Upper lobe of left lung (tissue), 6 donors: ENCODE measurements at places on chromosomes 7 and 10.

GRCh38 chr7:133053321-133053891, 28.5 kb downstream of the CHCHD3 start:
- DNase-seq, result no peak

DNA sequence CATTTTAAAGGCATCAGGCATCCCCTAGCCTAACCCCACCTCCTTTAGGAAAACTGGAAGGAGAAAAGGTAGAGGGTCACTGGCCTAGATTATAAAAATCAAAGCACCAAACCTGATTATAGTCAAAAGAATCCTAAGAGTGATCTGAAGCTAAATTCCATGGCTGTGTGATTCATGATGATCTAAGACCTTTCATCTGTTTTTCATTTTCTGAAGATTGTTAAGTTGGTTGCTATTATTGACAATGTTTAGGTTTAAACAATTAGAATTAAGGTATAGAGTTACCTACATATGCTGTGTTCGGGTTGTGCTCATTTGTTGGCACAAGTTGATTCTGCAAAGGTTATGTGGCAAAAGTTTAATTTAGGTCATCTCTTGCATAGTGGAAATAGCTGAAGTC, 148.7 kb downstream of the BICC1 start:
- DNase-seq, result no peak

- DNase-seq, result peak; percentile 25
Observed at GRCh38 chr7:26346611-26347203, 55.0 kb downstream of the SNX10 start.

DNA sequence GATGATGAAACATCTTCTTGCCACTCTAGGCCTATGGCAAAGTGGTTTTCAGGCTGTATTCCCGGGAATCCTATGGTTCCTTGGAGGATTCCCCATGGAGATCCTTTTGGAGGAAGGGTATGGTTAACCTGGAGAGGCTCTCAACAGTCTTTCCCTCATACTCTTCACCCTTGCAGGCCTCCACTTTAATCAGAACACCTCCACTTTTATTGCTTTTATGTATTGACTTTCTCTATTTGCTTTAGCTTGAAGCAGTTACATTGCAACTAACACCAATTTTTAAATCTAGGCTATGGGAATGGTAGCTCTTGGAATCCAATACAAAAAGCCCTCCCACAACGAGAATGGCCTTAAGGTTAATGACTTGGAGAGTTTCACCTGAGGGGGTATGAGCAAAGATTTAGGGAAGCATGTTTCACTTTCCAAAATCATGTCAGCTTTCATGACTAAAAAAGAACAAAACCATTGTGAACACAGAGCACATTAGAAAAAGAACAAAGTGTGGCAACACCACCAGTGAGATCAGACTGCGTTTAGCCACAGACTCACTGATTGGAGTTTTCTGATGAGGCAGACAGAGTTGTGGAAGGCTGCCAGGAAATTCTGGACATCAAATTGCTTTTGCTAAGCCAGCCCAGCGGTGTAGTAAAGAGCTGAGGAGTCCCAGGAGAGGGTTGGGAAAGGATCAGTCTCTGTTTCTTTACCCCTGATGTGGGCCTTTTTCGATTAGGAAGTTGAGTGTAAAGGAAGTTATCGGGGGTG, 130.4 kb upstream of the BMPER start:
- peak; percentile 58 for DNase-seq

GRCh38 chr10:77789861-77790260, 136.7 kb downstream of the DLG5 start:
- DNase-seq, result no peak

DNA sequence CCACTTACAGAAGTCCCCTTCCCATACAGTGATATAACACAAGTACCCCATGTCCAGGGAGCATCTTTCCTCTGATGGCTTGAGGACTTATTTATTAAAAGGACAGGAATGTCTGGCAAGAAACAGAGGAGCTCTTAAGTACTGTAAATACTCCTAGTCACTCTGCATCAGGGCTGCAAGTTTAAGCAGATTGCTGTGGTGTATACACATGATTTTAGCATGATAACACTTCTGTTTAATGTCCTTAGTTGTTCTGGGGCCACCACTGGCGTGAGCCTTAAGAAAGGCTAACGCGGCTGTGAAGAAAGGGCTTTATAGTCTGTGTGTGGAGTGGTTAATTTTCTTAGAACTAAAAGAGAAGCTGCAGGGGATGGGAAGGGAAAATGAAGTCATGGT, 65.7 kb downstream of the GBF1 start:
- DNase-seq, result no peak

DNA sequence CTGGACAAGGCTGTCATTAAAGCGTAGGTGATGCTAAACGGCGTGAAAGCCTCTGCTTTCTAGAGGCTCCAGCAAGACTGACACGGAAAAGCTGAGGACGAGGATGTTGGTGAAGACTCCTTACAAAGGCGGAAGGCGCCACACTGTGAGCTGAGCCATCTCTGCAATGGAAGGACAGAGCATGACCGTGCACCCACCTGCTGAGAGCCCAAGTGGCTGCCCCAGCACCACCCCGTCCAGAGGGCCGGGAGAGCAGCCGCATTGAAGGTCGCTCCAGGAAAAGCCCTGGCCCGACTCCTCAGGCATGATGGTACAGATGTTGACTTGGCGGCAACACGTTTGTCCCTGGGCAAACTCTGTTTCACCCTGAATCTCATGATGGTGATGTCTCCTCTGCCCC, 492.7 kb downstream of the DNAJB6 start:
- DNase-seq, result no peak

DNA sequence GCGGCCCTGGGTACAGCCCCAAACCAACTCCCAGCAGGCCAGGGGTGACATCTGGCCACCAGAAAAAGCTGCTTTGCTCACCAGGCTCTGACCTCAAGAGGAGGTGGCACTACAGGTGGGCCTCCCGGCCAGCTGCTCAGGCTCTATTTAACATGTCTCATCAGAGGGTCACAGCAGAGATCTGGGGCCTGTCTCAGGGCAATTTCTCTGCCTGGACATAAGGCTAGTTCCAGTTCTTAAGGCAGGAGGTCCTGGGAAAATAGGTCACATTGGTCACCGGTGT, 88.6 kb downstream of the GFRA1 start:
- DNase-seq, result no peak

GRCh38 chr7:27997188-27997707, 183.3 kb downstream of the JAZF1 start:
- DNase-seq, result no peak

DNA sequence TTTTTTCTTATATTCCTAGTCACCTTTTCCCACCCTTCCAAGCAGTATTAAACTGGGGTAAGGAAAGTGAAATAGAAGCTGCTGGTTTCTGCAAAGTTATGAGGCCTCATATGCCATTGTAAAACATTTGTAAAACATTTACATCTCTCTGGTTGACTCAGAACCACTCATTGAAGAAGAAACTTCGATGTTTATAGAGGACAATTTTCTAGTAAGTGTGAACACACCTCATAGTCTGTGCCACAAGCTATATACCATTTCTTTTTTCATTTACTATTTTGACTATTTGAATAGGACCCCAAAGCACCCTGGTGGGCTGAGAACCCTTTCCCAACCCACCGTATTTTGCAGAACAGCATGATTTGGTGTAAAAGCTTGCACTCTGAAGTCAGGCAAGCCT, 12.9 kb upstream of the ITGB1 start:
- no peak for DNase-seq

DNA sequence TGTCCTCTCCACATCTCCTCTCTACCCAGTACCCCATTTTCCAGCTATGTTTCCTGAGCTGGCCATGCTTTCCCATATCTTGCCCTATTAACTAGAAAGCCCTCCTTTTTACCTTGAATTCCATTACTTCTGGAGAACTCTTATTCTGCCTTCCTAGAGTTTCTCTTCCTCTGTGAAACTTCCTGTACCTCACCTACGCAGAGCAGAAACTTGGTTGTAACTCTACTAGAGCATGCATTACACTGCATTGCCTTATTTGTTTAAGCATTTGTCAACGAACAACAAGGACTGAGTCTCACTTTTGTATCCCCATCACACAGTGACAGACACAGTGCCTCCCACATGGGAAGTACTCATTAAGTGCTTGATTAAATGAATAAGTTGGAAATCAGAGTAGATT, 36.4 kb downstream of the VCL start:
- DNase-seq, result no peak

- DNase-seq, result no peak
Observed at GRCh38 chr7:99001482-99002147, 123.3 kb downstream of the TRRAP start.

DNA sequence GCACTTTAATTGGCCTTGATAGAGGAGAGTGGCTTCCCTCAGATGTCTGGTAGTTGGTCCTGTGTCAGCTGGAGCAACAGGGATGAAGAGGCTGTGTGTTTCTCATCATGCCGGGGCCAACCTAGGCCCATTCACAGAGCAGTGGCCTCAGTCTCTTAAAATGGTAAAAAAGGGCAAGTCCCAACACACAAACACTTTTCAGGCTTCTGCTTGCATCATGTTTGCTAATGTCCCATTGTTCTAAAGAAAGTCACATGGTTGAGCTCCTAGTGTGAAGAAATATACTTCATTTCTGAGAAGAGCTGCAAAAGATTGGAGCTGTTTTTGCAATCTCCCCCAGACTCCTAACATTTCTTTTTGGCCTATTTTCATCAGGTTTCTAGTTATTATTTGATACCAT, 40.6 kb upstream of the RBAK start:
- DNase-seq, result no peak

- no peak for DNase-seq
Observed at GRCh38 chr10:85413570-85413969, 953.0 kb downstream of the GRID1 start.

DNA sequence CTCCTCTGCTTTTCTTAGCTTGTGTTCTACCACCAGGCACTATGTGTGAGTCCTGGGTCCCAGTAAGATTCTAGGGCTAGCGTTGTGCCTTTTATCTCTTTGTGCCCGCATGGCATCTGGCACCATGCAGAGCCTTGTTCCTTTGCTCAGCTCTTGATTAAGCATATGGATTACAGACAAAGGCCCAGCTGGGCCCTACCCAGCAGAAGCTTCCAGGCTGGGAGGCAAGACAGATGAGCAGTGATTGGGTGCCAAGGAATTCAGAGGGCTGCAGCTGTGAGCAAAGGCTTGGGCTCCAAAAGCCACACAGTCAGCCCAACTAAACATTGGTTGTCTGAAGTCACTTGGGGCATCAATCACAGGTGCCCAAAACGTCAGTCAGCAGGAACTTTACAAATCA, 2.0 kb downstream of the ACSM6 start:
- DNase-seq, result no peak

DNA sequence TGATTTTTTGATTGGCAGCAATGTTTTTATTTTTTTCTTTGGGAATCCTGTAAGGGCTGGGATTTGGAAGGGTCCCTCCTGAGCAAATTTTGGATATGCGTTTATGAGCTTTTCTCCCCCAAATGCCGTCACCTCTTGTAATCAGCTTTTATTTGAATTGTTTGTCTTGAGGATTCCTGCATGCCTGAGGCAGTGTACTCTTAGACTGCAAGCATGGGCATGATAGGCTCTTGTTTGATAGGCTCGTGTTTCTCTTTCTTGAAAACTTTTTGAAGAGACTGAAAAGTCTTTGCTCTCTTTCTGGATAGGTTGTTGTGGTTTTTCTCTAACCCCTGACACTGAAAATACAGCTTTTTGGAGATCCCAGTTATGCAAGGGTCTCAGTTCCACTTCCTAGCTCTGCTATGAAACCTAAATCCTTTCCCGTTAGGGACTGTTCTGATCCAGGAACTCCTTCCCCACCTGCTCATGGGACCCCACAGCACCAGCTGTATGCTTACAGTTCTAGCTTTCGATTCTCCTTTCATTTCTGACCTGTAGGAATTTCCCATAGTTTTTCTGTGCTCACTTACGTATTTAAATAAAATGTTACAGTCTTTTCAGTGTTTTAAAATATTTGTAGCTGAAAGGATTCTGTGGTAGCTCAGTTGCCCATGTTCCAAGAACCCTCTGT, 17.2 kb downstream of the TSPAN13 start:
- DNase-seq, result no peak

GRCh38 chr7:98091061-98091460, 15.6 kb upstream of the LMTK2 start:
- DNase-seq, result no peak

- no peak for DNase-seq
Observed at GRCh38 chr10:3330663-3331062, 158.1 kb upstream of the PITRM1 start.

- DNase-seq, result no peak
Observed at GRCh38 chr7:54802114-54802513, 43.1 kb upstream of the SEC61G start.

DNA sequence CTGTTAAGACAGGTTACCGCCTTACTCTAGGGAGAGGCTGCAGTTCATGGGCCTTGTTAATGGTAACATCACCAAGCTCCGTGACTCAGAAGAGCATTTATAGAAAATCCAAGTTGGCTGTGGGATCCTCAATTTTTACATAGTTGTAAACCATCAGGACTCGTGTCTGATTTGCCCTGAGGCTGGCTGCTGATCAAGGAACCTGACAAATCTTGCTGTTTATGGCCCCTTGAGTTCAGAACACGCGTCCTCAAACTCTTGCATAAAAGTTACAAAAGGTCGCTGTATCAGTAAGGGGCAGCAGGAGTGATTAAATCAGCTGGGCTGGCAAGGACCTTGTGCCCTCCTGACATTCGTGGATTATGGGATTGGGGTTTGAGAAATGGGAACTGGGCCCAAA, 4.6 kb downstream of the SLC13A4 start:
- DNase-seq, result no peak

- DNase-seq, result no peak
Observed at GRCh38 chr10:21272643-21273399, 252.7 kb downstream of the SKIDA1 start.

DNA sequence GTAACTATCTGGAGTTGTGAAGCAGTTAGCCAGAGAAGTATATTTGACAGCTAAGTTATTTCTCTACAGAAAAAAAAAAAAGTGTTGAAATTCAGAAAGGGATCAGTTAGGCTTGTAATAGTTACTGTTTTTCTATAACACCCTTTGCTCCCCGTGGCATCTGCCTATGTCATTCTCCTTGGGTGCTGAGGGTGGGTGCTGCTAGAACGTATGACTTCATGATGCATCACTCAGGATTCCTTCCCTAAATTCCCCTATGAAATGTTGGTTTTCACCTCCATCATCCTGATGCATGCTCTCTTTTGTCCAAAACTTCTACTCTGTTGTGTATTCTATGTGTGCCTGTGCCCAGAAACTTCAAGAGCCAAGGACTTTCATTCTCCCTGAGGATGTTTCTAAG, 536.4 kb downstream of the GRM8 start:
- no peak for DNase-seq

DNA sequence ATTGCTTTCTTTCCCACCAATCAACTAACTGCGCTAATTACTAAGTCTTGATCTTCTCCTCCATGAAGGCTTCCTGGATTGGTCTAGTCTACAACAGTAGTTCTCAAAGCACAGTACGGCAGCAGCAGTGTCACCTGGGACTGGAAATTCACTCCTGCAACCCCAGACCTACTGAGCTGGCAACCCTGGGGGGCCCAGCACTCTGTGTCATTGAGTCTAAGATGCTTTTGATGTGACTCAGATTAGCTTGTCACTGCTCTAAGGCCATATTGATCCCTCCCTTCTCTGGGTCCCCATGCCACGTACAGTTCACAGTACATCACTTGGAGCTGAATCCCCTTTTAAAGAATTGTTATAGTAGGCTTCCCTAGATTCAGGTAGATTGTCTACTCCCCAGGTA, 65.7 kb upstream of the KMT2C start:
- DNase-seq, result no peak

GRCh38 chr10:94224656-94225055, 138.1 kb downstream of the NOC3L start:
- no peak for DNase-seq

GRCh38 chr10:115879372-115880089, 393.5 kb downstream of the GFRA1 start:
- no peak for DNase-seq
